ENCODE measurements at places on chromosomes 3 and 15.
A peak's percentile ranks its signal among the peaks of the same experiment; 100 is the strongest.

GRCh38 chr3:181442066-181442465 is 269.7 kb upstream of the SOX2 start:
- DNase-seq: no peak

GRCh38 chr15:77985031-77985930 is 92.2 kb downstream of the TBC1D2B start:
- no peak for DNase-seq

GRCh38 chr3:17949101-17949500 is 206.7 kb upstream of the TBC1D5 start:
- DNase-seq: peak; percentile 52

DNA sequence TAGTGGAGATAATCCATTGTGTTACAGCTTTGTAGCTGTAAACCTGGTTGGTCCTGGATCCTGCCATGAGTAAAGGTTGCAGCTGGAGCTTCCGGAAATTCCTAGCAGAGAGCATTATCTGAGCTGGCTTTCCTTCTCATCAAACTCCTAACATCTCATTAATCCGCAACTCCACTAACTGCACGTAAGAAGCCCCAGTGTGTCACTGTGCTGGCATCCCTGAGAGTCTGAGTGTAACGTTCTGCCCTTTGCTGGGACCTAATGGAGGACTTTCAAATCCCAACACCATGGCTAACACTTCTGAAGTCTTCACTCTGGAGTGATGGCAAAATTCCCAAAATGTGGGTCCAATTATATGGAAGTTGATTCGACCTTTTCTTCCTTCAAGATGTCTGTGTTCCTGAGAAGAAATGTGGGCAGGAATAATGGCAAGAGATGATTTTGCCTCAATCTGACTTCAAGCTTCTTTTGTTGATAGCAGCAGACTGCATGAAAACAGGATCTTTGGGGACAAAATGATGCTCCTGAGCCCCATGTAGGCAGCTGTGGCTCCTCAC is 9.6 kb upstream of the TRPM1 start:
- no peak for DNase-seq

DNA sequence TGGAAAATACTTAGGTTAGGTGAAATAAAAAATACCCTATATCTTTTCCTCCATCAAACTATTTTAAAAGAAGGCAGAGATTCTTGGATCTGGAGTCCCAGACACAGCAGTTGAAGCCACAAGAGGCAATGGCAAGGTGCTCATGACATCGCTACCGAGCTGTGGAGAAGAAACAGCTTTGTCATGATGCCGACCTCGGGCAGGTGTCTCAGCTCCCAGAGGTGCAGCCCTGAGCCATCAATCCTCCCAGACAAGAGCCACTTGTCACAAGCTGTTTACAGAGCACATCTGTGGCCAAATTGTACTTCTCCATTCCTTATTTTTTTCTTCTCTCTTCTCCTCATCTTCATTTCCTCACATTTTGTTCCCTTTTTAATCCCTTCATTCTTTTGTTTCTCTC is 50.8 kb downstream of the GPR176 start:
- no peak for DNase-seq

- no peak for DNase-seq
These were observed 7.7 kb upstream of the IVD start for GRCh38 chr15:40397688-40398412.

DNA sequence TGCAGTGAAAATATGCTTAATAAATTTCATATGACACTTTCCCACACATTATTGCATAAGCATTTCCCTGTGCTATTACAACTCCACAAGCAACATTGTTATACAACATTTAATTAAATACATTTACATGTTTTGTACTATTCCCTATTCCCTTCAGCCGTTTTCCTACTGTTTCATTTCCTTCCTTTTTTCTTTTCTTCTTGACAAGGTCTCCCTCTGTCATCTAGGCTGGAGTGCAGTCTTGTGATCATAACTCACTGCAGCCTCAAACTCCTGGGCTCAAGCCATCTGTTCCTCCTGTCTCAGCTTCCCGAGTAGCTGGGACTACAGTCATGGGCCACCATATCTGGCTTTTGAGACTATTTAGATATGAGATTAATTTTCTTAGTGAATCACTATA is 254.7 kb downstream of the NFKBIZ start:
- DNase-seq: no peak

- no peak for DNase-seq
These were observed 326.8 kb upstream of the FRG2C start for GRCh38 chr3:75337226-75337900.

DNA sequence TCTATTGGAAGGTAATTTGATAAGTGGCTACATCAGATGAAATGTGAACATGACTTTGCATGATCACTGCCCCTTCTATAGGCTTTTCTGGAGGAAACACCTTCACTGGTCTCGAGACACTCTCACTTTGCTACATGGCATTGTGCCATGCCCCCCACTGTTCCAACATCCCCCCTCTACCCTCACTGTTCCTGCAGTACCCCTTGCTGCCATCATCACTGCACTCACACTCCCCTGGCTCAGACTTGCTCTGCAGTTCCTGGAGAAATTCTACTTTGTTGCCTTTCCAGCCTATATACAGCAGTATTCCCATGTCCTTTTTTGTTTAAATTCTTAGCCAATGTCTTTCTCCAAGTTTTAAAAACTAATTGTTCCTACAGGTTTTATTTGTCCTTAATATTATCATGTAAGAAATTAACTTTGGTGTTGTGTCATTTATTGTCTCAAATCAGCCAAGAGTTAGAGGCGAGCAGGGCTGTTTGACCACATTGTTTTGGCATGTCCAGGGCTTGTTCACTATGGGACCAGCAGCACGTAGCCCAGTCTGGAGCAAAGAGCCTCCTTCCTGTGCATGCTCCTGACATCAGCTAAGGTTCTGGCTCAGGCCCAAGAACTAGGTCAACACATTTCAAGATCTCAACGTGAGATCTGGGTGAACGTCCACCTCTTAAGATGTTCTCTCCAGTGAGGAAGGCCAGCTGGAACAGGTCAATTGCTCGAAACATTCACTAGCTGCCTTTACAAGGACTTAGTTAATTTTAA is 246.4 kb downstream of the SLC9A9 start:
- DNase-seq: no peak

DNA sequence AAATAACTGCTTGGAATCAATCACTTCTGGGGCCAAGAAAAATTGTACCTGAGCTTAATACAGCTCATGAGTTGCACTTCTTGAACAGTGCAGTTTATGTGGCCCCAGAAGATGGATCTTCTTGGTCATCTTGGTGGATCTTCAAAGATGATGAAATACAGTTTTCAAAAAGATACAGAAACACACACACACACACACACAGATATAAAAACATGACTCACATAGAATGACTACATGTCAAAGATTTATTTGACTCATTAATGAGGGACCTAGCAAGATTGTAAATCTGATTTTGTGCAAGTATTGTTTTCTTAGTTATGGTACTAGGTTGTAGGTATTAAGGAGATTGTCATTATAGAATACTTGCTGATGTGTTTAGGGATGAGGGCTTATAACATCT is 32.6 kb downstream of the PDCD6IP start:
- no peak for DNase-seq

GRCh38 chr15:98586066-98586465 is 62.3 kb upstream of the IGF1R start:
- no peak for DNase-seq

GRCh38 chr15:39542385-39543065 is 38.4 kb upstream of the THBS1 start:
- no peak for DNase-seq

DNA sequence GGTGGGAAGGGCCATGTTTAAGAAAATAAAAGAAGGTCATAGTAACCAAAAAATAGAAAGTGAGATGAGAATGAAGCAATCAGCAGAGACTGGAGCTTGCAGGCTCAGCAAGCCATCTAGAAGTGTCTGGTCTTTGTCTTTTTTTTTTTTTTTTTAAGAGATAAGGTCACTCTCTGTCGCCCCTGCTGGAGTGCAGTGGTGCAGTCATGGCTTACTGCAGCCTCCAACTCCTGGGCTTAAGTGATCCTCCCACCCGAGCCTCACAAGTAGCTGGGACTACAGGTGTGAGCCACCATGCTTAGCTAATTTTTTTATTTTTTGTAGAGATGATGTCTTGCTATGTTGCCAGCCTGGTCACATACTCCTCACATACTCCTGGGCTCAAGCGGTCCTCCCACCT is 36.2 kb downstream of the GXYLT2 start:
- peak; percentile 40 for DNase-seq

GRCh38 chr3:14688525-14688924 is 13.6 kb downstream of the C3orf20 start:
- peak; percentile 19 for DNase-seq

GRCh38 chr3:117084277-117084676 is 374.7 kb downstream of the TUSC7 start:
- DNase-seq: no peak

- no peak for DNase-seq
These were observed 83.4 kb upstream of the NANOGP8 start for GRCh38 chr15:35168464-35168863.

GRCh38 chr15:48501208-48501607 is 144.3 kb downstream of the FBN1 start:
- no peak for DNase-seq

GRCh38 chr3:50609763-50610085 is 1.9 kb downstream of the CISH start:
- no peak for DNase-seq

DNA sequence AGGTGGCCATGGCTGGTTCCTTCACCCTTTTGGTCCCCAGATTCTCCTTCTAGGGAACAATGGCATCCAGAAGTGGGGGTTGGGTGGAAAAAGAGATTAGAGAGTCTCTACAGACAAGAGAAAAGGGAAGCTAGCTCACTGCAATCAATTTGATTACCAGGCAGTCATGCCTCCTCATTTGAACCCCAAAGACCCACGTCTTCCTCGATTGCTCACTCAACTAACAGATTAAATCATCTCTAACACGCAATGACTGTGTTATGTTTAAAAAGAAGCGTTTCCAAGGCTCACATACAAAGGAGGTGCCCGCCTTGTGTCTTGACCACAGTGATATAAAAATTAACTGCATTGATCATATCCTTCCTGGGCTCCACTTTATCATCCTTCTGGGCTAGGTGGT is 57.6 kb downstream of the BHLHE40 start:
- peak; percentile 62 for DNase-seq

DNA sequence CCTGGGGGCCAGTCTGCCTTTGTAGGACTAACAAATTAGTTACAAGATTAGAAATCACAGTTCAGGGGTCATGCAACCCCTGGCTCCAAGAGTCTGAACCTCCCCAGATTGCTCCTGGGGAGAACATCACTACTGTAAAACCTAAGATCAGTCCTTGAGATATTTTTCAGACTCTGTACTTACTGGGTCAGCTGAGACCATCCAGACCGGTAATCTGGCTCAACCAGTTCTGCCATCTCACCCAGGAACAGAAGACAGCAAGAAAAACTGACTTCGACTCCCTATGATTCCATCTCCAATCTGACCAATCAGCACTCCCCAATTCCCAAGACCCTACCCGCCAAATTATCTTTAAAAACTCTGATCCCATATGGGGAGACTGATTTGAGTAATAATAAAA is 47.5 kb downstream of the NMD3 start:
- DNase-seq: no peak

DNA sequence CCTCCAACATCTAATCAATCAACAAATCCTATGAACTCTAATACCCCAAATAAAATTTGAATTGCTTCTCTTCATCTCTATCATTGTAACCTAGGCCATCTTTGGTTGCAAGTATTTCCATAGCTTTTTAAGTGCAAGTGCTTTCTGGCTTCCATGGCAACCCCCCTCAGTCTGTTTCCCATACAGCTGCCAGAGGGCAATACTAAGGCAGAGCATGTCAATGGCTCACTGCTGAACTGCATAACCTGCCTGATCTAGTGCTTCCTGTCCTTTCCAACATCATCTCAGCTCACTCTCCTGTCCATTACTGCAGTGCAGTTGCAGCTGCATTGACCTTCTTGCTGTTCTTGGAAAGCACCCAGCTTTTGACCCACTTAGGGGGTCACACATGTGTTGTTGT is 198.4 kb downstream of the WNT5A start:
- DNase-seq: no peak

- DNase-seq: no peak
These were observed 10.6 kb upstream of the SPRED1 start for GRCh38 chr15:38242055-38242454.

DNA sequence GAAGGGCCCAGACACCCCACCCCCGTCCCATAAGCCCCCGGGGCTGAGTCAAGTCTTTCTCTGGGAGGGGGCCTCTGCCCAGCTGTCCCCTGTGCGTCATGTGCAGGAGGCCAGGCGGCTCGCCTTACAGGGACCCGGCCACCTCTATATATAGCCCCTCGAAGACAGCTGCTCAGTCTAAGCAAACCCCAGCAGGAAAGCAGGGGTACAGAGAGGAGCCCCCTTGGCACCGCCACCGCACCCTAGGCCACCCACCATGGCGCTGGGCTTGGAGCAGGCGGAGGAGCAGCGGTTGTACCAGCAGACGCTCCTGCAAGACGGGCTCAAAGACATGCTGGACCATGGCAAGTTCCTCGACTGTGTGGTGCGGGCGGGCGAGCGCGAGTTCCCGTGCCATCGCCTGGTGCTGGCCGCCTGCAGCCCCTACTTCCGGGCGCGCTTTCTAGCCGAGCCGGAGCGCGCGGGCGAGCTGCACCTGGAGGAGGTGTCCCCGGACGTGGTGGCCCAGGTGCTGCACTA is at the start of gene KLHL40:
TSS of gene KLHL40 (plus strand) at position 175 of the 519 bp plus-strand sequence. CDS start at position 257, 82 bp downstream.
- no peak for DNase-seq

DNA sequence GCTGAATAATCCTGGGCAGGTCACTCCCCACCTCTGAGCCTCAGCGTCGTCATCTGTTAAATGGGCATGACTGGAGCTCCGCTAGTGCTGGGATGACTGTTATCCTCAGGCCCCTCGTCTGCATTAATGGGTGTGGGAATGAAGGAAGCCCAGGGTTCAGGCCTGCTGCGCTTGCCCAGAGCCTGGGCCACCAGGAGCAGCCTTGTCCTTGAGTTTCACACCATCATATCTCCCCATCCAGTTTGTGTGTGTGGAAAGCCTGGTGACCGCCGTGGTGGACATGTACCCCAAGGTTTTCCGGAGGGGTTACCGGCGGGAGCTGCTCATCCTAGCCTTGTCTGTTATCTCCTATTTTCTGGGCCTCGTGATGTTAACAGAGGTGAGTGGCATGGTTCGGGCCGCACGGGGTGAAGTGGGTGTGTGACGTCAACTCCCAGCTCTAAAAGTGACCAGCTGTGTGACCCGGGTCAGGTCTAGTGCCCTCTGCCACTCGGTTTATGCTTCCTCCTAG is 63.5 kb upstream of the SLC6A1 start:
- DNase-seq: no peak

GRCh38 chr3:40765884-40766283 is 241.1 kb downstream of the ZNF621 start:
- no peak for DNase-seq

GRCh38 chr3:182392182-182392937 is 400.9 kb upstream of the ATP11B start:
- no peak for DNase-seq

DNA sequence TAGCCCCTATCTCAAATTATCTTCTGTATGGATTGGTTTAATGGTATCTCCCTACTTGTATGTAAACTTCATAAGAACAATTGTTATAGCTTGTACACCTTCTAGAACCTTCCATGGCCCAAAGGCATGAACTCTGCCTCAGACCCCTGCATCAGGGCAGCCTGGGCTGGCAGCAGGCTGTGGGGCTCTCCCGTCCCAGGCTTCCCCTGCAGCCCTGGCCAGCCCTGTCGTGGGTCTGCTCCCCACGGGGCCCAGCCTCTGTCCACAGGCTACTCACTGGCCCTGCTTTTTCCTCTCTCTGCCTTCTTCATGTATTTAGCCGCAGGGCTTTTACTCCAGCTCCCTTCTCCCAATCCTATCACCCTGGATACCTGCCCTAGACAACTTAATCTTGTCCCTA is 4.4 kb downstream of the SCN5A start:
- DNase-seq: no peak

GRCh38 chr3:34090876-34091275 is 292.4 kb downstream of the PDCD6IP start:
- no peak for DNase-seq

GRCh38 chr15:95180530-95180929 is 949.2 kb downstream of the MCTP2 start:
- no peak for DNase-seq

Data from KBM-7 (cell line).